ENCODE measurements at places on chromosomes 12 and 14. TPM values are rescaled to one million over a fixed set of nuclear protein-coding genes. Genes with fewer than 3 reads are reported as not detected.

DNA sequence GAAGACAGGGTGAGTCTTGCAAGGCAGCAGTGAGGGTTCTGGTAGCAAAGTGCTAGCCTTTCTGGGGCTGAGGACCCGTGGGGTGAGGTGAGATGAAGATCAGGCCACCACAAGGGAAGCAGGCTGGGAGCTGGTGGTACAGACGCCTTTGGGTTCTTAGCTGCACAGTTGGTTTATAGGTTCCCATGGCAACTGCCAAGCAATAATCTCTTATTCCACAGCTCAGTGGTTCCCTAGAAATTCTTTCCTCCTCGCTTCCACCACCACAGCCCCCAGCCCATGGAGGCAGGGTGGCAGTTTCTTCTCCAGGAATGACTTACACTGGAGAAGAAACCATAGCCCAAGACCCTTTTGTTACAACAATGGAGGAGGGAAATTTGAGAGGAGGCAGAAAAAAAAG, 82.1 kb downstream of the CMKLR1 start:
- H3K4me3 ChIP-seq, result no peak overlapping the region
- no peak overlapping the region for H3K27ac ChIP-seq
- no peaks in the 10 kb centered on the region for H3K36me3 ChIP-seq
- peaks cover 4% of the 10 kb centered on the region for H3K27me3 ChIP-seq
- no peak for DNase-seq

DNA sequence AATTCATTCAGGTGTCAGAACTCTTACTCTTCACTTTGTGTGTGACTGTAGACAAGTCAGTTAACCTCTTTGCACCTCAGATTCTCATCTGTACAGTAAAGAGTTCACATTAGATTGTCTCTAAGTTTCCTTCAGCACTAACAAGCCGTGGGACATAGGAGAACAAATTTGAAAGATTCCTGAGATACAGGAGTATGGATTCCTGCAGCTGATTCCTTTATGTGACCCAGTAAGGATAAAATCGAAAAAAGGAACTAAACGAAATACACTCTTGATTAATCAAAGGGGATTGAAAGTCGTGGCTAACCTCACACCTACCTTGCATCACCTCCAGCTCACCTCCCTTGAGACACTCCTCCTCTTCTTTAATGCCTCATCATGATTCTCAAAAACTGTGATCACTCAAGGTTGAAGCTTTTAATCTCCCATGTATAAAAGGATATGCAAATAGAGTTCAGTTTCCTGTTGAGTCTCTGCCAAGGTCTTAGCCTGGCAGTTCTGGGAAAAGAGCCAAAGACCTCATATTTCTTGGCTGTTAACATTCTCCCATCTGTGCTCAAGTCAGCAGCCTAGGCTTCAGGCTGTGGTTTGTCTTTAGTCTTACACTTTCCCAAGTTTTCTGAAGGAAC, 156.6 kb downstream of the DAD1 start:
- H3K27ac ChIP-seq, result no peak overlapping the region
- H3K4me3 ChIP-seq, result no peak overlapping the region
- DNase-seq, result no peak
- no peaks in the 10 kb centered on the region for H3K27me3 ChIP-seq

SPIC gene
- not detected for total RNA-seq

- no peaks in the 10 kb centered on the region for H3K27me3 ChIP-seq
- H3K4me1 ChIP-seq, result peaks cover 8% of the 10 kb centered on the region
- H3K27ac ChIP-seq, result no peak overlapping the region
- DNase-seq, result no peak
These were observed 163.3 kb upstream of the SLC38A2 start for GRCh38 chr12:46535907-46536306.

B3GNT4 gene
- 3.6 TPM for total RNA-seq

GRCh38 chr12:89319122-89319521, 33.2 kb downstream of the DUSP6 start:
- no peak for DNase-seq
- H3K4me3 ChIP-seq, result no peak overlapping the region
- no peaks in the 10 kb centered on the region for H3K27me3 ChIP-seq
- no peaks in the 10 kb centered on the region for H3K36me3 ChIP-seq

CRIP1 gene
- total RNA-seq, result 95.7 TPM

- H3K27me3 ChIP-seq, result no peaks in the 10 kb centered on the region
- no peaks in the 10 kb centered on the region for H3K36me3 ChIP-seq
- no peak overlapping the region for H3K4me3 ChIP-seq
- H3K4me1 ChIP-seq, result peaks cover 5% of the 10 kb centered on the region
- peak; percentile 47 for DNase-seq
- H3K27ac ChIP-seq, result no peak overlapping the region
These were observed 120.3 kb downstream of the FBXL14 start for GRCh38 chr12:1474041-1474573.

- DNase-seq, result no peak
- no peaks in the 10 kb centered on the region for H3K36me3 ChIP-seq
- no peaks in the 10 kb centered on the region for H3K4me1 ChIP-seq
- H3K27me3 ChIP-seq, result no peaks in the 10 kb centered on the region
- H3K27ac ChIP-seq, result no peak overlapping the region
These were observed 1538.3 kb upstream of the SEL1L start for GRCh38 chr14:83071888-83072501.

POTEG gene
- total RNA-seq, result not detected

DNA sequence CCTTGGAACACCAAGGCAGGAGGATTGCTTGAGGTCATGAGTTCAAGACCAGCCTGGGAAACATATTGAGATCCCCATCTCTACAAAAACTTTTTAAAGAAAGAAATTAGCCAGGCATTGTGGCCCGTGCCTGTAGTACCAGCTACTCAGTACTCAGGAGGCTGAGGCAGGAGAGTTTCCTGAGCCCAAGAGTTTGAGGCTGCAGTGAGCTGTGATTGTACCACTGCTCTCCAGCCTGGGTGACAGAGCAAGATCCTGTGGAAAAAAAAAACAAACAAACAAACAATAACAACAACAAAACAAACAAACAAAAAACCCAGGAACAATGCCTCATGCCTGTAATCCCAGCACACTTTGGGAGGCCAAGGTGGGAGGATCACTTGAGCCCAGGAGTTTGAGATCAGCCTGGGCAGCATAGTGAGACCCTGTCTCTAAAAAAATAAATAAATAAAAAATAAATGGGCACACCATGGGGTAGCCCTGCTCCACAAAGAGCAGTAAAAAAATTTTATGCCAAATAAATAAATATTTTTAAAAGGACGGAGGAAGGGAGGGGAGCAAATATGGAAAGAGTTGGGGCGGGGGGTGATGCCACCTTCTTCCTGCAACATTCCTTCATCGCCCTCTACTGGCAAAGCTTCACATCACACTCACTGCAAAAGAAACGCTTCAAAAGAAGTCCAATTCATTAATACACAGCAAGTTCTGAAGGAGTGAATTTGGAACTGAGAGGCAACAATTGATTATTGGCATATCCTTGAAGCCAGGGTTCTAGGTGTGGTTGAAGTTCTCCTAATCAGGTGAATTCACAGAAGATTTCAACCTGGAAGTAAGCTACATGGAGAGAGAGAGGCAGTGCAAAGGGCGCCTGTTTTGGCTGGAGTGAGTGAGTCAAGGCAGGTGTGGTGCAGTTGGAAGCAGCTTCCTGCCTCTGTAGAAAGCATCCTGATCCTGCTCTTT, 8.8 kb upstream of the GNPTAB start:
- peak; percentile 82 for DNase-seq
- H3K36me3 ChIP-seq, result no peaks in the 10 kb centered on the region
- no peak overlapping the region for H3K4me3 ChIP-seq
- peaks cover 8% of the 10 kb centered on the region for H3K4me1 ChIP-seq

DNA sequence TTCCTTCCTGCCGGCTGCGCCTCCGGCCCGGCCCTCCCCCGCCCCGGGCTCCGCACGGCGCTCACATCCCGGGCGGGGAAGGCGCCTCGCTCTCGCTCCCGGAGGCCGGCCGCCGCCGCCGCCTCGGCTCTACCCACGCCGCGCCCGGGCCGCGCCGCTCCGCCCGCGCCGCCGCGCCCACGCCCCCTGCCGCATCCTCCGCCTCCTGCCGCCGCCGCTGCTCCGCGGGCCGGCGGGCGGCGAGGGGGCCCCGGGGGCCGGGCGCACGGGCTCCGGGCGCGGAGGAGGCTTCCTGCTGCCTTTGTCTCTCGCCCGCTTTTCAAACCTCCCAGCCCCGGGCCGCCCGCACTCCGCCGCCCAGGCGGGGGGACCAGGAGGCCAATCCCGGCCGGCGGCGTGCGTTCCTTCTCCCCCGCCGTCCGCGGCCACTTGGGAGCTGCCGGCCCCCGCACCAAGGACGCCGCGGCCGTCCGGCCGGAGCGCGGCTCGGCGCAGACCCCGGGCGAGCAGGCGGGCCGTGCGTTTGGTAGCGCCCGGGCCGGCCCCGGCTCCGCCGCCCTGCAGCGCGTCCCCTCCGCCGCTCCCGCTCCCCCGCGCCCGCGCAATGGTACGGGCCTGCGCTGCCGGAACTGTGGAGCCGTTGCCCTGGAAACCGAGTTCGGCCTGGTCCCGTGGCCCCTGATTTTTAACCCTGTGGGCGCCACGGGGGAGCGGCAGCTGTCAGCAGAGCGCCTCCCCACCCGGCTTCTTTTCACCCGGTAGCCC, at the start of gene FBXL14:
FBXL14 (minus strand) TSS at position 321 of the 765 bp plus-strand sequence. CDS start 515 bp downstream, outside the sequence.
- peaks cover 29% of the 10 kb centered on the region for H3K4me1 ChIP-seq
- peaks cover 26% of the 10 kb centered on the region for H3K36me3 ChIP-seq
- H3K27ac ChIP-seq, result peak within 1 kb of the TSS; percentile 88
- H3K4me3 ChIP-seq, result peak within 1 kb of the TSS; percentile 95
- DNase-seq, result peak; percentile 92
- no peaks in the 10 kb centered on the region for H3K27me3 ChIP-seq

- no peaks in the 10 kb centered on the region for H3K36me3 ChIP-seq
- no peak for DNase-seq
- H3K27ac ChIP-seq, result no peak overlapping the region
- H3K4me1 ChIP-seq, result peaks cover 21% of the 10 kb centered on the region
- no peak overlapping the region for H3K4me3 ChIP-seq
These were observed 7.4 kb upstream of the GCH1 start for GRCh38 chr14:54909817-54910558.

- H3K27ac ChIP-seq, result no peak overlapping the region
- no peaks in the 10 kb centered on the region for H3K36me3 ChIP-seq
- H3K4me1 ChIP-seq, result no peaks in the 10 kb centered on the region
- H3K27me3 ChIP-seq, result no peaks in the 10 kb centered on the region
These were observed 224.0 kb upstream of the PDE3A start for GRCh38 chr12:20144341-20144740.

PLEKHD1 gene
- total RNA-seq, result not detected

DNA sequence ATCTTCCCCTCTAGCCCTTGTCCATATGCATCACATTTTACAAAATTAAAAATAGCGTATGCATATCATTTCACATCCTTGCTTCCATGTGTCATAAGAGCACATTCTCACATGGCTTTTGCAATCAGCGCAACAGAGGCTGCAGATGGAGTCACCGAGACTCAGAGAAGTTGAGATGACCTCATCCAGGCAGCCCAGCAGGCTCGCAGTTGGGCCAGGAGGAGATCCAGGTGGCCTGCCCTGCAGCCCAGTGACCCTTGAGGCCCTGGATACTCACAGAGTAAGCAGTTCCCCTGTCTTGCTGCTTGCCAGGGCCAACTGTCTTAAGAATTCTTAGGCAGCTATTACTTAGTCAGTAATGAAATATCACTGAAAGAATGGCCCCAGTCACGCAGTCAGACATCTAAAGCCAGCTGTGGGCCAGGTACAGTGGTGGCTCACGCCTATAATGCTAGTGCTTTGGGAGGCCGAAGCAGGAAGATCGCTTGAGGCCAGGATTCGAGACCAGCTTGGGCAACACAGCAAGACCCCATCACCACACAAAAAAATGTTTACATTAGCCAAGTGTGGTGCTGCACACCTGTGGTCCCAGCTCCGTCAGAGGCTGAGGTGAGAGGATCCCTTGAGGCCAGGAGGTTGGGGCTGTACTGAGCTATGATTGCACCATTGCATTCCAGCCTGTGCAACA, 9.1 kb downstream of the CAMKK2 start:
- H3K4me3 ChIP-seq, result no peak overlapping the region
- peaks cover 7% of the 10 kb centered on the region for H3K4me1 ChIP-seq
- peaks cover 19% of the 10 kb centered on the region for H3K36me3 ChIP-seq
- H3K27ac ChIP-seq, result no peak overlapping the region
- no peak for DNase-seq

SERPINA9 gene
- not detected for total RNA-seq

LRRIQ1 gene
- total RNA-seq, result not detected

GRCh38 chr12:125330645-125331341, 265.6 kb downstream of the AACS start:
- peaks cover 26% of the 10 kb centered on the region for H3K27me3 ChIP-seq
- H3K27ac ChIP-seq, result no peak overlapping the region
- no peaks in the 10 kb centered on the region for H3K4me1 ChIP-seq
- H3K4me3 ChIP-seq, result no peak overlapping the region

- H3K36me3 ChIP-seq, result peaks cover 2% of the 10 kb centered on the region
- H3K27me3 ChIP-seq, result no peaks in the 10 kb centered on the region
- peak; percentile 31 for DNase-seq
- peaks cover 16% of the 10 kb centered on the region for H3K4me1 ChIP-seq
- peak overlapping the region; percentile 73 for H3K4me3 ChIP-seq
- H3K27ac ChIP-seq, result peak overlapping the region; percentile 83
These were observed 13.0 kb upstream of the LRRC23 start for GRCh38 chr12:6891646-6892001.

All from activated CD8-positive, alpha-beta T cell treated with anti-CD3 and anti-CD28 coated beads for 36 hours (primary cell).